ENCODE measurements at places on chromosomes 12 and 14. TPM values are rescaled to one million over a fixed set of nuclear protein-coding genes. Genes with fewer than 3 reads are reported as not detected.

Gene GALNT8
- polyA plus RNA-seq, result 5.8 TPM

Gene DEGS2
- 1.2 TPM for polyA plus RNA-seq

Gene RAB3IP
- 11.7 TPM for polyA plus RNA-seq

Gene RPL10L
- polyA plus RNA-seq, result not detected

Gene E2F7
- polyA plus RNA-seq, result 4.3 TPM

Gene ADAM21
- polyA plus RNA-seq, result not detected

Gene TMEM63C
- polyA plus RNA-seq, result 1.4 TPM

Gene RBP5
- 4.0 TPM for polyA plus RNA-seq

Gene PRH1
- polyA plus RNA-seq, result 10.3 TPM

Gene YARS2
- 28.0 TPM for polyA plus RNA-seq

Gene GLTP
- polyA plus RNA-seq, result 22.9 TPM

Gene KRT72
- not detected for polyA plus RNA-seq

Gene PLD4
- not detected for polyA plus RNA-seq

Gene IL22
- not detected for polyA plus RNA-seq

Gene NGB
- not detected for polyA plus RNA-seq

Gene CD163
- polyA plus RNA-seq, result 19.9 TPM

Gene GPR84
- polyA plus RNA-seq, result not detected

Gene ADSS1
- polyA plus RNA-seq, result 64.6 TPM
